Glomerular endothelial cell (primary cell): ENCODE measurements at places on chromosomes 13 and 19. TPM values are rescaled to one million over a fixed set of nuclear protein-coding genes. Genes with fewer than 3 reads are reported as not detected.

DNA sequence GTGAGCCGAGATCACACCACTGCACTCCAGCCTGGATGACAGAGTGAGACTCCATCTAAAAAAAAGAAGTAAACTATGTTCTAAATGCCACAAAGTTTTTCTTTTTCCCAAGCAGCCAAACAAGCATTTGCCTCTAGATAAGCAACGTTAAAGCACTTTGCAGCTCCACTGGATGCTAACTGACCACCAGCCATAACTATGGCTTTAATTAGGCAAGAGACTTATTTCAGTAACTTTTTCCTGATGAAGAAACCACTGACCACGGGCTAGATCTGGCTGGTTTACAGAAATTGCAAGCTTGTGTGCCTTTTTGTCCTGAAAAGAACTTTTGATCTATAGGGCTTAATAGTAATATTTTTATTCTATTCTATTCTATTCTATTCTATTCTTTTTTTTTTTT lies 22.1 kb downstream of the CD70 start:
- DNase-seq, result no peak

DNA sequence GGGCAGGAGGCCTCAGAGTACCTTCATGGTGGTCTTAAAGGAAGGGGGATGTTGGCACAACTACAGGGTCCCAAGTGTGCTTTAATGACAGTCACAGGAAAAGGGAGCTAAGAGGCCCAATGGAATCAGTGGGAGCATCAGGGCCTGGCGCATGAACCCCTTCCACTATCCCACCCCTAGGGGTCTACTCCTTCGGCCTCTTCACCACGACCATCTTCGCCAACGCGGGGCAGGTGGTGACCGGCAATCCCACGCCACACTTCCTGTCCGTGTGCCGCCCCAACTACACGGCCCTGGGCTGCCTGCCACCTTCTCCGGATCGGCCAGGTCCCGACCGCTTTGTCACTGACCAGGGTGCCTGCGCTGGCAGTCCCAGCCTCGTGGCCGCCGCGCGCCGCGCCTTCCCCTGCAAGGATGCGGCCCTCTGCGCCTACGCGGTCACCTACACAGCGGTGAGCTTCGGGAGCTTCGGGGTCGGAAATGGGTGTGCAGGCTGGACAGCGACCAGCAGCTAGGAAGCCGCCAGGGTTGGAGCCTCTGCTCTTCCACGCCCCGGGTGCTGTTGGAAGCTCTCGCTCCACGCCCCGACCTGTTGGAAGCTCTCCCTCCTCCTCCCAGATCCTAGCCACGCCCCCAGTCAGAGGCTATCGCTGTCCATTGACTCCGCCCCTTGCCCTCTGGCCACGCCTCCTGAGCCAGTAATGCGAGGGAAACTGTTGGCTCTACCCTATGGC lies 6.0 kb downstream of the PLPPR2 start:
- no peak for DNase-seq

- no peak for DNase-seq
These were observed 43.2 kb downstream of the ARHGEF7 start for GRCh38 chr13:111158136-111158805.

- no peak for DNase-seq
These were observed 6.5 kb downstream of the TMEM259 start for GRCh38 chr19:1014161-1015060.

- no peak for DNase-seq
These were observed 42.9 kb downstream of the CAB39L start for GRCh38 chr13:49400755-49401659.

The EHD2 gene
- 245 and 268 TPM in 2 replicates for total RNA-seq

The NAPSA gene
- 0.10 and 0.70 TPM in 2 replicates for total RNA-seq

The FRY gene
- total RNA-seq, result 18.2 and 20.2 TPM in 2 replicates

DNA sequence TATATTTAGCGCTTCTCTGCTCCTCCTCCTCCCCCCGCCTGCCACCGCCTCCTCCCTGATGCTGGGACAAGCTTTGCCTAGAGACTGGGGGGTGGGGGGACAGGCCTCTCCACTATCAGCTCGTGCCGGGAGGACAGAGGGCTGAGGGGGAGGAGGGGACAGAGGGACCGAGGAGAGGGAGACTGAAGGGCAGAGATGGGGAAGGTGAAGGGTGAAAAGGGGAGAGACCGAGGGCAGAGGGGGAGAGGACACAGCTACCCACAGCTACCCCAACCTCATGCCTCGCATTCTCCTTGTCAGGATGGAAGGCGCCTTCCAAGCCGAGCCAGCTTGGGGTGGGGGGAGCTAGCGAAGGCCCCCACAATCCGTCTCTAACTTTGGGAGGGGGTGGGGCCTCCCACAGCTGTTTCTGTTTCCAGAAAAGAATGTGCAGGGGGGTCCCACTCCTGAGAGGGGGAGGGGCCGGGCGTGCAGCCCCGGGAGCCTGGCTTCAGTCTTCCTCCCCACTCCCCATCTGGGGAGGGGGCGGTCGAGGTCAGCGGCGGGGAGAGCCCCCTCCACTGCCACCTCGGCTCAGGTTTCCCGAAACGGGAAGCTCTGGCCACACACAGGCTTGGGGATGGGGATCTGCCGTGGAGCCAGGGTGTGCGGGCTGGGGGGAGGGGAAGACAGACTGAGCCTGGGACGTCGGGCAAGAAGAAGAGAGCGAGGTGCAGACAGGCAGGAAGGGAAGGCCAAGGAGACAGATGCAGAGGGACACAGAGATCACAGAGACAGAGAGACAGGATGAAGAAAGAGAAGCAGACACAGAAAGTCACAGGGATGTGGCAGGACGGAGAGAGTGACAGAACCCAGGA lies 1.6 kb downstream of the DACT3 start:
- no peak for DNase-seq

The HDGFL2 gene
- 90.9 and 96.7 TPM in 2 replicates for total RNA-seq

GRCh38 chr13:73189362-73189761 lies 130.6 kb downstream of the KLF5 start:
- DNase-seq, result no peak

GRCh38 chr19:5775668-5776309 lies 8.8 kb downstream of the PRR22 start:
- no peak for DNase-seq

The RFXAP gene
- total RNA-seq, result 3.1 and 6.4 TPM in 2 replicates

The DNAAF3 gene
- 1.6 and 1.7 TPM in 2 replicates for total RNA-seq

The PSG3 gene
- 0.29 TPM in 1 of 2 replicates, not detected in the other for total RNA-seq

The GRK1 gene
- not detected in 2 replicates for total RNA-seq

- DNase-seq, result no peak
These were observed 15.3 kb downstream of the DYRK1B start for GRCh38 chr19:39818626-39819097.

The CCDC169 gene
- total RNA-seq, result 1.6 TPM in 2 replicates

- no peak for DNase-seq
These were observed 50.5 kb upstream of the UBE2L5 start for GRCh38 chr13:30371649-30372265.

The METTL21C gene
- total RNA-seq, result not detected in 2 replicates

- no peak for DNase-seq
These were observed 112.9 kb upstream of the IRS2 start for GRCh38 chr13:109899316-109899715.

- DNase-seq, result no peak
These were observed 1574.4 kb upstream of the PRR20A start for GRCh38 chr13:55566334-55566733.

The ZNF493 gene
- 3.5 and 11.4 TPM in 2 replicates for total RNA-seq

- no peak for DNase-seq
These were observed 214.9 kb downstream of the KLF5 start for GRCh38 chr13:73273745-73274144.

- DNase-seq, result no peak
These were observed 1770.0 kb downstream of the PCDH9 start for GRCh38 chr13:65460136-65460535.

DNA sequence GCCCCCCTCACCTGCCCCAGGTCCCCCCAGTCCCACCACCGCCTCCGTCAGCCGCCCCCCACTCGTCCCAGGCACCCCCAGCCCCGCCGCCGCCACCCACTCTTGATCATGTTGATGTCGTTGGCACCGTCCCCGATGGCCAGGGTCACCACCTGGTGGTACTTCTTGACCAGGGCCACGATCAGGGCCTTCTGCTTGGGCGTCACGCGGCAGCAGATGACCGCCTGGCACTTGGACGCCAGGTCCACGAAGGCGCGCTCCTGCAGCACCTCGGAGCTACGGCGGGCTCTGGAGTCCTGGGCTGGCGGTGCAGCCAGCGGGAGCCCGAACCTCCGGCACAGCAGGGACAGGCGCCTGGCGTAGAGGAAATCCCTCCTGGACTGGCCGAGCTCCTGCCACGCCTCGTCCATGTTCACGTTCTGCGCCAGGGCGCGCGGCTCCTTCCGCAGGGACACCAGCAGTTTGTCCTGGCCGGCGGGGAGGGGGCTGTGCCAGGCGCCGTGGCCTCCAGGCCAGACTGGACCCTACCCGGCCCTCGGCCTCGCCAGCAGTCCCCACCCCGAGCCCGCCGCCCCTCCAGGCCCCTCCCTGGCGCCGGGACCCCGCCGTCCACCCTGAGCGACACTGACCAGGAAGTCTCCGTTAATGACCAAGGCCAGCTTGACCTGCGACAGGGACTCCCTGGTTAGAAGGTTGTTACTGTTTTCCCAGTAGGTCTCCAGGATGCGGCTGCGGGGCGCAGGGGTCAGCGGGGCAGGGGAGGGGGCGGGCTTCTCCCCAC lies 22.6 kb downstream of the ATP8B3 start:
- DNase-seq, result no peak

GRCh38 chr19:29965492-29965891 lies 23.5 kb downstream of the URI1 start:
- no peak for DNase-seq

The FGF9 gene
- total RNA-seq, result not detected in 2 replicates

DNA sequence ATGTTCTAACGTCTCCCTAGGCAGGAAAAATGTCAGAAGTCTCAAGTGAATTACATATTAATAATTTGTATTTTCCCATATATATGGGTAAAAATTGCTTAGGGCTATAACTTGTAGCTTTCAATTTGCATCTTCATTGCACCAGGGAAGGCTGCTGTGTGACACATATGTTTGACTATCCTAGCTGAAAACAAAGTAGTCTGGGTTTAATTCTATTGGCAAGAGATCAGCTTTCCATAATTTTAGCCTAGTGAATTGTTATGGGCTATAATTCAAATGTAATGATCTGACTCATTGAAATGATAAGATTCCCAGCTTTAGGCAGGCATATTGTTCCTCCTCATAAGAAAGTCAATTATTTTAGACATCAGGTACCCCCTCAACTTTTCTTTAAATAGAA lies 553.1 kb downstream of the DCT start:
- no peak for DNase-seq

The IZUMO1 gene
- not detected in 2 replicates for total RNA-seq

GRCh38 chr13:109233293-109233692 lies 553.1 kb downstream of the IRS2 start:
- no peak for DNase-seq

- DNase-seq, result peak; percentile 23
These were observed 19.2 kb upstream of the UQCR11 start for GRCh38 chr19:1624458-1624857.

GRCh38 chr19:49474542-49474924 lies 518 bp downstream of the FLT3LG start:
- no peak for DNase-seq

GRCh38 chr19:38168637-38169036 lies 55.4 kb downstream of the DPF1 start:
- DNase-seq, result no peak
